HepG2 (cell line): ENCODE measurements at places on chromosomes 16 and 17. TPM values are rescaled to one million over a fixed set of nuclear protein-coding genes. Genes with fewer than 3 reads are reported as not detected.
A peak's percentile ranks its signal among the peaks of the same experiment; 100 is the strongest.

Gene TPSD1
- total RNA-seq: not detected in 2 replicates

Gene ZFHX3
- 6.0 and 12.3 TPM in 2 replicates for total RNA-seq

Gene CDH15
- 1.4 and 2.2 TPM in 2 replicates for total RNA-seq

Gene DERL2
- 41.4 and 59.3 TPM in 2 replicates for total RNA-seq

Gene GRAP
- total RNA-seq: 0.77 and 0.90 TPM in 2 replicates

Gene SOST
- total RNA-seq: not detected in 2 replicates

Gene NLRP1
- 3.3 and 3.4 TPM in 2 replicates for total RNA-seq

Gene ANKFN1
- total RNA-seq: not detected in 2 replicates

- DNase-seq: no peak
These were observed 57.4 kb upstream of the COX10 start for GRCh38 chr17:14011740-14012405.

GRCh38 chr16:4019371-4019791, 96.9 kb downstream of the ADCY9 start:
- no peak for DNase-seq

GRCh38 chr16:1687427-1688316, 9.6 kb downstream of the JPT2 start:
- peak; percentile 38 for DNase-seq

GRCh38 chr16:87800497-87800896, 34.7 kb upstream of the KLHDC4 start:
- no peak for DNase-seq

GRCh38 chr17:17749921-17750320, 68.7 kb downstream of the RAI1 start:
- DNase-seq: peak; percentile 36

DNA sequence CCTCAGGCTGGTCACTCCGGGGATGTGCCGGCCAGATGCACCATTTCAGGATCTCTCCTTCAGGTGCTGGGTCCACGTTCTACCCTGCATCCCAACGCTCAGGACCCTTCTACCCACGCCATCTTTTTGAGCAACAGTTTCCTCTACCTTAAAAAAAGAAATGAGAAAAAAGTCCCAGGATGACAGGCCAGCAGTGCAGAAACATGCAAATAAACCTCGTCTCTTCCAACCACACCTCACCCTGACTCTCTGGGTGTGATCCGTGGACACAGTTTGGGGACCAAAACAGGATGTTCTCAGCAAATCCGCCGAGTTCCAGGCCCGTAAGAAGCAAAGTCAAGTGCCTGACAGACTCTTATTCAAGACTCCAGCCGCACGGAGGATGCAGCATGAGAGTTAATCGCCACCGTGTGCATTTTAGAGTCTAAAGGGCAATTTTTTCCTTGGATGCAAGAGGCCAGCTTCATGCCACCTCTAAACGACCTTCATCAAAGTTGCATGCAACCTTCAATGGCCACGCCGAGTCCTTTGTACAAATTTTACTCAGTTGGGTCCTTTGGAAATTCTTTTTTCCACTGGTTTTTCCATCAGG, 99.6 kb downstream of the ZFHX3 start:
- no peak for DNase-seq

DNA sequence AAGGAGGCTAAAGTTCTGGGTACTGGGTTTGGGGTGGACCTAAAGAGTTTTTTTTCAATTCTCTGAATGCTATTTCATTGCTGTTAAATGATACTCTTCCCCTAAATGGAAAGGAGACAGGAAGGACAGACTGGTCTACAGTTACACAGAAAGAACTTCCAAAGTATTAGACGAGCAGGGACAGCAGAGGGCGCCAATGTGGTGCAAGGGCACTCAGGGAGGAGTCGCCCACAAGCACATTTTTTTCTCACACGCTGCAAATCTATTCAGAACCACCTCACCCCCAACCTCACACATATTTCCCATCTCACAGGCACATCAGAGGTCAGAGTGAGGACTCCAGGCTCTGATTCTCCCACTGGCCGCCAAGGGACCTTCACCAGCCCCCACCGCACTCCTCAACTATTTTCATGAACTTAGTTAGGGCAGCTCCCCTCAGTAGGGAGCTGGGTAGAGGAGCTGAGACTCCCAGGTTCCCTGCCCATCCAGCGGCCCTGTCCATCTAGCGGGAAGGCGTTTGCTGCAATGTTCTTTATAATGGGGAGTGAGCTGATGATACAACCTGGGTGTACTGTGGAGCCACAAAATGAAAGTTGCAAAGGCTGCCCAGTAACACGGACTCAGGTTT, 6.8 kb upstream of the CA4 start:
- peak; percentile 83 for DNase-seq

DNA sequence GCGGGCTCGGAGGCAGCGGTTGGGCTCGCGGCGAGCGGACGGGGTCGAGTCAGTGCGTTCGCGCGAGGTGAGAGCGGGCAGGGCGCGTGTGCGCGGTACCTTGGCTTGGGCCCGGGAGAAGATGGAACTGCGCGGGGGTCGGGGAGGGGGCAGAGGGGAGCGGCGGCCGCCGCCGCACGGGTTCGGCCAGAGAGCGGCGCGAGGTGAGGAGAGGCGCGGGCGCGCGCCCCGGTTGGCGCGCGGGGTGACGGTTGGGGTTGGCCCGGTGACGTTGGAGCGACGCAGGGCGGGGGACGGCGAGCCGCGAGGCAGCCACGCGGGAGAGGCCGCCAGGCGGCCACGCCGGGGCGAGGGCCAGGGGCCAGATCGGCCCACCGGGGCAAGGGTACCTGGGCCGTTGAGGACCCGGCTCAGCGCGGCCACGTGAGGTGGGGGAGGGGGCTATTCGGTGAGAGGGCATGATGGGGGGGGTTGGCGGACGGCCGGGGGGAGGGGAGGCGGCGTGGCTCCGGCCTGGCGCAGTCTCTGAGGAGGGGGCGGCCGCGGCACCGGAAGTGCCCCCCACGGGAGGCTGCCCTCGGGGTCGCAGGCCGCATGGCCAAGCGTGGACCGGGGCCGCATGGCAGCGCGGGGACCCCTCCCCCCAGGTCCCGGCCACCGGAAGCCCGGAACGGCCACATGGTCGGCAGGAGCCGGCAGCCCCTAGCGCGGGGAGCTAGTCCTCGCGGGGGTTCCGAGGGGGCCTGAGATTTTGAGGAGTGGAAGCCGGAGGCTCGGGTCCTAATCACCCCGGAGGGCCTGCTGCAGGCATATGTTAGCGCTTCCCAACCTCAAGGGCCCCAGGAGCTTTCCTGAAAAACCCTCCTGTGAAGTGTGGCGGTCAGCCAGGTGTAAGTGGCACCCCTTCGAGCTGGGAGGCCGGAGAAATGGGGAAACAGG, 527 bp downstream of the EIF5A start:
- DNase-seq: no peak

- no peak for DNase-seq
These were observed 57.5 kb upstream of the ARHGAP44 start for GRCh38 chr17:12731839-12732238.

- peak; percentile 43 for DNase-seq
These were observed 22.5 kb upstream of the ENPP7 start for GRCh38 chr17:79707931-79708891.

- DNase-seq: no peak
These were observed 55.1 kb upstream of the EMP2 start for GRCh38 chr16:10635365-10636021.

DNA sequence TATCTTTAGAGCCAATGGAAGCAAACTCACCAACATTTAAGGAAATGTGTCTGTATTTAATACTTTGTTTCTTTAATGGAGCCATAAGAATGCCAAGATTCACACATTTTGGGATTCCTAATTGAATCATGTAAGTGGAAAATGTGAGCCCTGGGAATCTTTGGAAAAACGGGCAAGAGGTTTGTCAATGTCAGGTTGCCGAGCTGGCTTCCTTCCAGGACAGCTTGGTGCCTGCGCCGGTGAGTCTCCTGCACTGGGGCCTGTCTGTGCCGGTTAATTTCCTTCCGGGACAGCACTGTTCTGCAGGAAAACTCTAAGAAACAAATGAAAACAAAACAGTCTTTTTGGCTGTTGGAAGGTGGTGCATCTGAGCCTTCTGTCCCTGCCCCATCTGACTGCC, 210.6 kb downstream of the HAPSTR1 start:
- DNase-seq: no peak

DNA sequence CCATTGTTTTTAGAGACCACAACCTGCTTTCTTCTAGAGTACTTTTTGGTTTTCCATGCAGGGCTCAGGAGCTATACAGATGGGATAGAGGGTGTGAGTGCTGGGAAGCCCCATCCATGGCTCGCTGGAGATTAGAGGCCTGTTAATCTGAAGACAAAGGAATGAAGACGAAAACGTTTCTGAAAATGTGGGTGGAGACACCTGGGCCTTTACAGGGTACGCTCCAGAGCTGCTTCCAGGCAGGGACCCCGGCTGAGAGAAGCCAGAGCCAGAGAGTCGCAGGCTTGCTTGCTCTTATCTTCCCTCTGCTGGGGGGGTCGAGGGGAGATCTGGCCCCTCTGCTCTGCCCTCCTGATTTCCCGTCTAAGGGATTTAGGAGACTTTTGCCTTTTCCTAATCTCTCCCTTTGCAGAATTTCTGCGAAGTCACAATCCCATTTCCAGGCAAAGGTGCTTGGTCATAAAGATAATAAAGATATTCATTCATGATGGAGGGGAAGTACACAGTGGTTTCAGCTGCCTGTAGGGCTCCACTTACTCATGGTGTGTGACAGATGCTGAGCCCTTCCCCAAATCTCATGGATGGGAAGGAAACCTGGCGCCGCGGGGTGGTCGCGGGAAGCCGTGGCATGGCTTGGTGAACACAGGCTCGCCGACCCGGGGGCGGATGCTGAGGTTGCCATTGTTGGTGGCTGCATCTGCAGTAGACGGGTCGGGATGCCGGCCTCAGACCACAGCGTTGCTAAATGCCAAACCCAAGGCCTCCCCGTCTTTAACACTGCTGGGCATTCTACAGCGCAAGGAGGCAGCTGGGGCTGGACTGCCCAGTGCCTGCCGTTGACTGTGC, 4.8 kb upstream of the SOCS3 start:
- DNase-seq: no peak

DNA sequence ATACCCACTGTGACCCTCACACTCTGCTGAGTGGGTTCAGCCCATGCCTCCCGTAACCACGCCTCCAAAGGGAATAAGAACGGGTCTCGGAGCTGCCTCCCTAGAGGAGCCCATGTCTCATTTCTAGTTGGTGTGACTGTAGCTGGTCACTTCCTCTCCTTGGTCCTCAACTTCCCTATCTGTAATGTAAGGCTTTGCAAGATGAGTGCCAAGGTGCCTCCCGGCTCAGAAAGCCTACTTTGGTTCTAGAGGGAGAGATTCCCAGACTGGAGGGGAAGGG, 20.8 kb downstream of the C16orf74 start:
- no peak for DNase-seq

GRCh38 chr16:81493755-81494433, 49.3 kb downstream of the CMIP start:
- peak; percentile 57 for DNase-seq

- DNase-seq: peak; percentile 87
These were observed 878 bp downstream of the HEXIM1 start for GRCh38 chr17:45149037-45149668.
